ENCODE measurements at places on chromosomes 3 and 15. TPM values are rescaled to one million over a fixed set of nuclear protein-coding genes. Genes with fewer than 3 reads are reported as not detected.

- H3K27me3 ChIP-seq: no peaks in the 10 kb centered on the region
- peaks cover 11% of the 10 kb centered on the region for H3K4me1 ChIP-seq
- H3K36me3 ChIP-seq: peaks cover 12% of the 10 kb centered on the region
- no peak overlapping the region for H3K4me3 ChIP-seq
- no peak for DNase-seq
- no peak overlapping the region for H3K27ac ChIP-seq
These were observed 31.6 kb upstream of the FAM174B start for GRCh38 chr15:92687195-92687602.

- peak overlapping the region; percentile 21 for H3K27ac ChIP-seq
- no peak for DNase-seq
- peaks cover 33% of the 10 kb centered on the region for H3K4me1 ChIP-seq
- no peaks in the 10 kb centered on the region for H3K36me3 ChIP-seq
- H3K4me3 ChIP-seq: no peak overlapping the region
- no peaks in the 10 kb centered on the region for H3K27me3 ChIP-seq
These were observed 68.7 kb downstream of the TP63 start for GRCh38 chr3:189699885-189700284.

GRCh38 chr15:90063770-90064247, 38.5 kb downstream of the IDH2 start:
- H3K4me3 ChIP-seq: no peak overlapping the region
- peaks cover 33% of the 10 kb centered on the region for H3K4me1 ChIP-seq
- H3K27me3 ChIP-seq: no peaks in the 10 kb centered on the region
- peak overlapping the region; percentile 30 for H3K27ac ChIP-seq
- DNase-seq: no peak

- no peaks in the 10 kb centered on the region for H3K36me3 ChIP-seq
- no peak overlapping the region for H3K4me3 ChIP-seq
- peaks cover 2% of the 10 kb centered on the region for H3K4me1 ChIP-seq
- no peaks in the 10 kb centered on the region for H3K27me3 ChIP-seq
These were observed 74.7 kb downstream of the SPATA16 start for GRCh38 chr3:173066044-173067004.

Gene CLDN18
- not detected for total RNA-seq

- DNase-seq: no peak
- H3K36me3 ChIP-seq: no peaks in the 10 kb centered on the region
- no peak overlapping the region for H3K4me3 ChIP-seq
- peaks cover 2% of the 10 kb centered on the region for H3K4me1 ChIP-seq
- no peak overlapping the region for H3K27ac ChIP-seq
These were observed 203.6 kb downstream of the ROBO1 start for GRCh38 chr3:79564192-79564591.

DNA sequence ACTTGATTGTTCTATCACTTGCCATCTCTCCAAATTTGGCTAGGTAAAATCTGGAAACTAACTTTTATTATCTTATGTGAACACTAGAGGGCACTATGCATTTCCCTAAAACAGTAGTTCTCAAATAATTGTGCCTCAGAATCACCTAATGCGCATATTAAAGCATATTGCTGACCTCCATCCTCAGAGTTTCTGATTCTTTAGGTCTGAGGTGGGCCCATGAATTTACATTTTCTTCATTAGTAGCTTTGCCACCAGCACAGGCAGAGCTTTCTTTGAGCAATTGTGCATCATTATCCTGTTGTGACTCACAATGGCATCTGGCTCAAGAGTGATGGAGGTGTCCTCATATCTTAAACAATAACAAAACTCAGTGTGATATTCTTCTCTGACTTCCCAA, 17.5 kb upstream of the BCHE start:
- peaks cover 27% of the 10 kb centered on the region for H3K4me1 ChIP-seq
- H3K27me3 ChIP-seq: no peaks in the 10 kb centered on the region
- no peak for DNase-seq
- no peak overlapping the region for H3K4me3 ChIP-seq
- no peaks in the 10 kb centered on the region for H3K36me3 ChIP-seq
